Lung microvascular endothelial cell (primary cell): ENCODE measurements at places on chromosomes 1 and 21.

- peak; percentile 81 for DNase-seq
Measured at GRCh38 chr1:235253219-235253962, 74.6 kb downstream of the ARID4B start.

- no peak for DNase-seq
Measured at GRCh38 chr21:45996311-45997204, 15.0 kb downstream of the COL6A1 start.

DNA sequence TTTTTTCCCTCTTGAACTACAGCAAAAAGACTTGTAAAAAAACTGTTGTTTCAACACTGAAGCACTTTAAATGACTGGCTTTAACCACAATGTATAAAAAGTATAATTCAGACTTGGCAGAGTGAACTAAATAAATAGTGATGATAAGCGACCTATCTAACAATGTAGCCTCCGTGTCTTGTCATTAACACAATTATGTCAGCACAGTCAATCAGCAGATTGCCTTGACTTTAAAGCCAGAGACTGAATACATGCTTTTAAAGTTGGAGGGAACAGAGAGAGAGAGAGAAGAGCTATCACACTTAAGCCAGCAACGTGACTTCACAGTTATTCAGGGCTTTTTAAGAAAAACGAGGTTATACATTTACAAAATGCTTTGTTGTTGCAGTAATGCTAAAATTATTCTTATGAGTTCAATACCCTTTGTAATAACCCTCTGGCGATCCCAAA, 378.1 kb downstream of the LMO4 start:
- DNase-seq = no peak

- DNase-seq = no peak
Measured at GRCh38 chr21:43981871-43982210, 30.3 kb upstream of the TRAPPC10 start.

DNA sequence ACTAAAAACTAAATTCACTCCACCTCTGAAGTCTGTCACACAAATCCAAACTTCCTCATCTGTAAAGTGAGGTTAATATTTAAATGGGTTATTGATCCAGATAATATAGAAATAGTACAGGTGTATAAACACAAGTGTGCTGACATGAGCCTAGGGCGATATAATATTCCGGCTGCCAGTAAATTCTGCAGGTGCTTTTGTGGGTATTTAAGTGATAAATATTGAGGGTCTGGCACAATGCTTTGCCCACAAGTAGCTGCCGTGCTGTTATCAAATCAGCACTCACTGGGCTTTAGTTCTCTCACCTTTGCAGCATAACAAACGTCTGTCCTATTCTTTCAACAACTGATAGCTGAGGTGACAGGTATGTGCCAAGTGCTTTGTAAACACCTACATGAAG, 7.6 kb downstream of the PABPC4 start:
- no peak for DNase-seq

- DNase-seq = no peak
Measured at GRCh38 chr1:12603224-12603623, 14.8 kb downstream of the DHRS3 start.

- DNase-seq = no peak
Measured at GRCh38 chr1:191592039-191592438, 566.2 kb upstream of the RGS18 start.

GRCh38 chr1:116712510-116712909, 41.7 kb upstream of the CD2 start:
- no peak for DNase-seq

GRCh38 chr21:41783476-41784180, 16.8 kb upstream of the RIPK4 start:
- DNase-seq = no peak

DNA sequence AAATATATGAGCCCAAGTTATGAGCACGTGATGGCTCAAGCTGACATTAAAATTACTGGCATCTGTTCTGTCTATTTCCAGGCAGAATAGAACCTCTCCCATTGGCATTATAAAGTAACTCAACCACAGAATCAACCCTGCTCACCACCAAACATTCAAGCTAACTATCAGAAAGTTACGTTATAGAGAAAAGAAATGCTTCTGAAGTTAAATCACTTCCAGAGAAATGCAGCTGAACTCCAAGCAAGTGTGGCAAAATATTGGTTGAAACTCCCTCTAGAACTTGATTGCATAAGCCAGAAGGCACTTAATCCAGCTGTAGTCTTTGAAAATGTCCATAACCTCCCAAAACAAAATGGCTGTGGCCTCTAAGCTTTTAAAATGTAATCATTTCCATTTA, 36.2 kb upstream of the UBE2U start:
- no peak for DNase-seq

DNA sequence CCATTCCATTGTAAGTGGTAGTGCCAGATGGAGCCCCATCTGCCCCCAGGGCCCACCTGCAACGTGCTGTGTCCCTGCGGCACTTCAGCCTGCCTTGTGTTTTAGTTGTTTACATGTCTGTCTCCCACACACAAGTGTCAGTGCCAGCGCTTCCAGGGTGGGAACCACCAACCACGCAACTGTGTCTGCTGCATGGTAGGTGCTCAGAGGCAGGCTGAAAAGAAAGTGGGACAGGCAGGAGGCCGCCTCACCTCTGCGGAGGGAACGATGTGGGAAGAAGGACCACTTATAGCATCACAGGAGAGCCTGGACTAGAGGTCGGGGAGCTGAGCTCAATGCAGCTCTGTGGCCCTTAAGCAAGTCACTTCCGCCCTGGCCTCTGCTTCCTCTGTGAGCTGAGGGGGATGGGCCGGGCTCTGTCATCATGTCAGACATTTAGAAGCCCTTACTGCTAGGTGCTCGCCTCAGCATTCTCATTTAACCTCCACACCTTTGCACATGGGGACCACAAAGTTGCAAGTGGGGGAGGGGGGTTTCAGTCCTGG, 17.9 kb downstream of the SLC9A1 start:
- DNase-seq = no peak

GRCh38 chr1:164977561-164977960, 379.0 kb downstream of the LMX1A start:
- DNase-seq = no peak

DNA sequence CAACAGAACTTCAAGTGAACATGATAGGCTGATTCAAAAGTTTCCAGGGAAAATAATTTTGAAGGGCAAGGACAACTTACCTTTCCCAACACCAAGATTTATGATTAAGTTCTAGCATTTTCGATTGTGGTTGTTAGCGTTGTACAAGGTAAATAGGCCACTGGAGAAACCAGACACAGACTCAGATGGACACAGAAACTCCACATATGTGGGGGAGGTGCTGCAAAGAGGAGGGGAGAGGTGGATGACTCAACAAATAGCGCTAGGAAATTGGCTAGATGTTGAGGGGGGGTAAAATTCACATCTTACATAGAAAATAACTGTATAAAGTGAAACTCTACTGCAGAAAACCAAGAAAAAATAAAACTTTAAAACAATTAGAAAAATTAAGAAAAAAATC, 564.4 kb downstream of the MATN1 start:
- DNase-seq = no peak
